ENCODE measurements at places on chromosomes 13 and 19.

GRCh38 chr13:112877976-112878955, 90.7 kb upstream of the MCF2L start:
- DNase-seq = no peak

GRCh38 chr13:106523576-106523975, 11.9 kb downstream of the EFNB2 start:
- DNase-seq = no peak

DNA sequence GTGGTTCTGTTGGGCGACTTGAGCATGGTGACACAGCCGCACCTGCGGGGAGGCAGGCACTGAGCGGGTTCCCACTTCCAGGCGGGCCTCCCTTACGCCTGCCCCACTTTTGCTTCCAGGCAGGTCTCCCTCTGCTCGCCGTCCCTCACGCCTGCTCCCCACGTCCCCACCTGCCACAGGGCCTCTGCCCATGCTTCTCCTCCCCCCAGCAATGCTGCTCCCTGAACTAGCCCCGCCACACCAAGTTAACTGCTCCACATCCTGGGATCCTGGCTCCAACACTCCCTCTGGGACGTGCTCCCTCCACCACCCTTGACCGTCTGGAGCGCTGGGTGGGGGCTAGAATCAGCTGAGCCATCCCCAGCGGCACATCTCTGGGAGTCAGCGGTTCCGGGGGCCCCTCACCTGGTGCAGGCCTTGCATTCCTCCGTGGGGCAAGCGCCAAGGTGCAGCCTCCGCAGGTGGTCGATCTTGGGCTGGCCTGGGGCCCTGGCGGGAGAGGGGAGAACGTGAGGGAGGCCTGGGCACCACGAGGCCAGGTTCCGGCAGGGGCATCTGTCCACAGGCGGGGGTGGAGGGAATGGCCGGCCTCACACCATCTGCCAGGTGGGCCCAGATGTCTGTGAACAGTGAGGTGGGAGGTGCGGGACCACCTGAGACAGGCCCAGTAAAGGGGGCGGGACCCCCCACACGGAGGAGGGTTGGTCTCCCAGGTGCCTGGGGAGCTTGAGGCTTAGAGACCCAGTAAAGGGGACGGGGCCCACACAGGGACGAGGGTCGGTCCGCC, 9.2 kb downstream of the CFD start:
- no peak for DNase-seq

DNA sequence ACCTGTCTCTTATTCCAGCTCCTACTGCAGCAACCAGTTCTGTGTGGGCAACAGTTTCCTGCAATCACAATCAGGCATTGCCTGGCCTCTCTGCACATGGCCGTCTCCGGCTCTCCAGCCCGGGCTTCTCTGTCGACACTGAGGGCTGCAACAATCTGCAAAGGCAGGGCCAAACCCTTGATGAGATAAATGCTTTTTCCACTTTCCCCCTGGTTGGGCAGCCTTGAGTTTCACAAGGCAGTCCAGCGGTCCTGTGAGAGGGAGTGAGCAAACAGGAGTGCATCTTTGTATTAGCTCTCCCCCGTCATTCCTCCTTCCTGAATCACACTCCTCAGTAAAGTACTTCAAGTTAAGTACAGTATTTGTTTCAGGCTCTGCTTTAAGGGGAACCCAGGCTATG, 40.7 kb upstream of the VWA8 start:
- no peak for DNase-seq

- no peak for DNase-seq
Measured at GRCh38 chr13:39095500-39095899, 57.2 kb downstream of the NHLRC3 start.

DNA sequence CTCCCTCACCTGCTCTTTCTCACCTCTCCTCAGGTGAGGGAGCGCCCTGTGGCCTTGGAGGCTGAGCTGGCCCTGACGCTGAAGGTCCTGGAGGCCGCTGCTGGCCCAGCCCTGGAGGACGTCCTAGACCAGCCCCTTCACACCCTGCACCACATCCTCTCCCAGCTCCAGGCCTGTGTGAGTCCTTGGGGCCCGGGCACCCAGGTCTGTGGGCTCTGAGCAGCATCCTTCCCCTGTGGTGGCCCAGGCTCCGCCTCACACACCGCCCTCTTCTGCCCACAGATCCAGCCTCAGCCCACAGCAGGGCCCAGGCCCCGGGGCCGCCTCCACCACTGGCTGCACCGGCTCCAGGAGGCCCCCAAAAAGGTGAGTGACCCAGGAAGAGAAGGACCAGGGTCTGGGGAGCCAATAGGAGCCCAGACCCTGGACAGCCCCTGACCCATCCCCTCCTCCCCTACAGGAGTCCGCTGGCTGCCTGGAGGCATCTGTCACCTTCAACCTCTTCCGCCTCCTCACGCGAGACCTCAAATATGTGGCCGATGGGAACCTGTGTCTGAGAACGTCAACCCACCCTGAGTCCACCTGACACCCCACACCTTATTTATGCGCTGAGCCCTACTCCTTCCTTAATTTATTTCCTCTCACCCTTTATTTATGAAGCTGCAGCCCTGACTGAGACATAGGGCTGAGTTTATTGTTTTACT, 1.9 kb downstream of the IFNL1 start:
- DNase-seq = no peak

Measured in KBM-7 (cell line).